ENCODE measurements at places on chromosomes 1 and 21.

DNA sequence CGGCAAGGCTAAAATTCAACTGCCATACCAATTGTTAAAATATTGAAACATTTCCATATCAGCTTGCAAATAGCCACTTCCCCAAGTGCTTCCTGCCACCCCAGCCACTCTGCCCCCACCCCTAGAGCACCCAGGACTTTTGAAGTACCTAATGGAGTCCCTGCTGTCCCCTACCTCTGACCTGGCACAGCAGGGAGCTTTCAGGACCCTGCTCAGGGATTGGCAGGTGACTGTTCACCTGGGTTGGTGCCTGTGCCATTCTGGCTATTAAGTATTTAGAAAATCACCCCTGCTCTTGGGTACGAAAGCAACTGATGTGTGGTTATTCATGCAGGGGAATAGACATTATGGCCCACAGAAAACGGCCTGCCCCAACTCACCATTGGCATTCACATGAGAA lies 9.1 kb upstream of the HPCAL4 start:
- DNase-seq, result no peak

- DNase-seq, result no peak
Observed at GRCh38 chr1:168726719-168727118, 2.3 kb downstream of the DPT start.

DNA sequence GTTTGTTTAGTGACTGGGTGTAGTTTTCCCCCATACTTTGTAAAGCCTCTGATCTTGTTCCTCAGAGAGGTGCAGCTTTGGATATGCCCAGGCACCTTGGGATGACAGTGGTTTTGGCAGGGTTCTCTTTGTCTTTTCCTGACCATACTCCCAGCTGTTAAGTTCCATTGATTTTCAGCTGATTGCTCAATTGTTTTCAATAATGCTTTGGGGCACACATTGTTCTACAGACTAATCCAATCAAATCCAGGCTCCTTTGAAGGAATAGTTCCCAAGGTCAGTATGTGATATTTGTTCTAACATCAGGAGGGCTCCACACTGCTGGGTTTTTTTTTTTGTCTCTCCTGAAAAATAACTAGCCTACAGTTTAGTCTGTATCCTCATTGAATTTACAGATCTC lies 24.8 kb downstream of the PPP2R5A start:
- no peak for DNase-seq

- DNase-seq, result no peak
Observed at GRCh38 chr1:201914456-201915235, 25.9 kb downstream of the SHISA4 start.

- DNase-seq, result no peak
Observed at GRCh38 chr1:158931055-158931737, at the start of gene PYHIN1. Gene PYHIN1, plus strand, starts transcription at chr1:158931552. Its CDS starts 5,359 bp downstream, at chr1:158936911.
